ENCODE measurements at places on chromosomes 7 and 10.

- DNase-seq, result no peak
Observed at GRCh38 chr10:126583552-126584200, 86.8 kb downstream of the C10orf90 start.

DNA sequence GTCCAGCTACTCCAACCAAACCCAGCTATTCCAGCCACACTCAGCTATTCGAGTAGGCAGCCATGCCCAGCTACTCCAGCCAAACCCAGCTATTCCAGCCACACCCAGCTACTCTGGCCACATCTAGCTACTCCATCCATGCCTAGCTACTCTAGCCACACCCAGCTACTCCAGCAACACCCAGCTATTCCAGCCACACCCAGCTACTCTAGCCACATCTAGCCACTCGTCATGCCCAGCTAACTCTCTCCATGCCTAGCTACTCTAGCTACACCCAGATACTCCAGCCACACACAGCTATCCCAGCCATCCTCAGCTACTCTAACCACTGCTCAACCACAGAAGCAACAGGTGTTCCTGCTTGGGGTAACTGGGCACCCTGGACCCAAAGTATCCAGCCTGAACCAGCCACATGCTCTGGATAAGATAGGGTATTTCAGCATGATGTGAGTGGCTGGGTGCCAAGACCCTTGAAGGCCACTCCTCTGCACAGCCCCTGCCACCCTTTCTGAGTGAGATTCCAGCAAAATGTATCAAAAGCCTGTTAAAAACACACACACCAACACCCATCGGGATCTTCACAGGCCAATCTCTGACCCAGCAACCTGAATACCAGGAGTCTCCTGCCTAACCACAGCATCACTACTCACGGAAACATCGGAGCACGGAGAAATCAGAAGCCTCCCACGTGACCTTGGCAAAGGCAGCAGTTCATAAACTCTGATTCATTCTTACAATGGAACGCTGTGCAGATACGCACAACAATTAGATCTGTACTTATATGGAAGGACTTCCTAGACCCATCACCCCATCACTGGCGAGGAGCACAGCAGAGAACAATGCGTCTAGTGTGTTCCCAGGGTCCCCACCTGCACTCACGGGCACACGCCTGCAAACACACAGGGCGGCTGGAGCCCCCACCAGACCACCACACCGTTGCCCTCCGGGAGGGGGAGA is 51.8 kb upstream of the DNAAF5 start:
- no peak for DNase-seq

- DNase-seq, result no peak
Observed at GRCh38 chr10:79402951-79403350, 42.5 kb downstream of the ZCCHC24 start.

GRCh38 chr7:117158941-117159697 is 163.7 kb downstream of the WNT2 start:
- no peak for DNase-seq

DNA sequence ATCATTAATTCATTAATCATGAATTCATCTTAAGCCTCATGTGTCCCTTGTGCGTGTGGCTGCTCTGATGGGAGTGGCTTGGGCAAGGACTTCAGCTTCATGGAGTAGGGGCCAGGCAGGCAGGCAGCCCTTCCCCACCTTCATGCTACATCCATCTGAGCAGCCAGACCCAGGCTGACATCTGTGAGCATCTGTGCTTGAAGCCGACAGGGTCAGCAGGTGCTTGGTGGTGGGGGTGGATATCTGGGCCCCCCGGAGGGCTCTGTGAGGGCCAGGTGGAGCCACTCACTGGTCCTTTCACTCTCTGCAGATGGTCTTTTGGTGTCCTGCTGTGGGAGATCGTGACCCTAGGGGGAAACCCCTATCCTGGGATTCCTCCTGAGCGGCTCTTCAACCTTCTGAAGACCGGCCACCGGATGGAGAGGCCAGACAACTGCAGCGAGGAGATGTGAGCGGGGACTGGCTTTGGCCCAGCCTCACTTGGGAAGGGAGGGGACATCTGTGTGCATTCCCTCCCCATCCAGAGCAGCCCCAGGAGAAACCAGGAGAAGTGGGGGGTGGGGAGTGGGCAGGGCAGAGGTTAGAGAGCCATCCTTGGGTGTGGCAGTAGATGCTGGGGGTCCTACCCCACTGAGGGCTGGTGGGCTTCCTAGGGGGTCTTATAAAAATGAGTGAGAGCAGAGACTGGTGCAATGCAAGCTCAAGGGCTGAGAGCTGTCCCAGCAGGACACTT is 14.7 kb upstream of the CSGALNACT2 start:
- DNase-seq, result no peak

GRCh38 chr7:103955985-103956384 is 33.5 kb downstream of the RELN start:
- no peak for DNase-seq

DNA sequence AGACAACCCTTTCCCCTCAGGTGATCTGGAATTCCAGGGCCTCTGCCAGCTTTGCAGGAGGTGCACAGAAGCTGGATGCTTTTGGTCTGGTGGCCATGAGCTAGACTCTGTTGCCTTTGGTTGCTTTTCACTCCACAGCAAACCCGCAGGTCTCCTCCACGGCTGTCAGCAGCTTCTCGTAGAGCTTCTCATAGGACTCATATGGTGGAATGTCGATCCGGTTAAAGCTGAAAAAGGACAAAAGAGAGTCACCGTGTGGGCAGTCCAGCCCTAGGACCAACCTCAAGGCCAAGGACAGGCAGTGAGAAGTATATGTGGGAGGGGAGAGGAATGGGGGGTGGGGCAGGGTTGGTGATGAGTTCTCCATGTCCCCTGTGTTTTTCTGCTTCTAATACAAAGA is 113.5 kb downstream of the SMURF1 start:
- DNase-seq, result no peak

- DNase-seq, result no peak
Observed at GRCh38 chr10:1309617-1310270, 253.6 kb downstream of the WDR37 start.

- DNase-seq, result no peak
Observed at GRCh38 chr7:115024276-115024675, 102.4 kb downstream of the MDFIC start.

GRCh38 chr10:131109726-131110125 is 201.8 kb downstream of the TCERG1L start:
- no peak for DNase-seq

GRCh38 chr7:13476881-13477444 is 512.5 kb downstream of the ETV1 start:
- DNase-seq, result no peak

- no peak for DNase-seq
Observed at GRCh38 chr10:103828587-103829197, 26.7 kb downstream of the SH3PXD2A start.

- DNase-seq, result no peak
Observed at GRCh38 chr7:16652888-16653287, 6.9 kb downstream of the BZW2 start.

- no peak for DNase-seq
Observed at GRCh38 chr7:20602306-20602705, 13.2 kb upstream of the ABCB5 start.

DNA sequence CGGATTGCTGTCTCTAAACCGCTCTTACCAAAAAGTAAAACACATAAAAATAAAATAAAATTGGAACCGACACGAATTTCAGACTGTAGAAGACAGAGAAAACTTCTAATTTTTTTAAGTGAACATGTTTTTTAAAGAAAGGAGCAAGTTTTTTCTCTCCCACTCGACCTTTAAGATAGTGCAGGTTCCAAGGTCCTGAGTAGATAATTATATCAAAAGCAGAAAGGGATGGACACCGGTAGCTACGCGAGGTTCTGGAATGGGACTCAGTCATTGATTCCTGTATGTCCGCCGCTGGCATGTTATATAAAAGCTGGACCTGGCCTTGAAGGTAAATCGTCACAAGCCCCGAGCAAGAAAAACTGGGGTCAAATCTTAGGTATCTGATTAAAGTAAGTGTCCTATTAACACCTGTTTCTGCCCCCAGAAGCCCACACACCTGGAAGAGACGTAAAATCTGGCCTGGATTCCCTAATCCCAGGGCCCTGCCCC is 462 bp upstream of the CISD1 start:
- DNase-seq, result no peak

DNA sequence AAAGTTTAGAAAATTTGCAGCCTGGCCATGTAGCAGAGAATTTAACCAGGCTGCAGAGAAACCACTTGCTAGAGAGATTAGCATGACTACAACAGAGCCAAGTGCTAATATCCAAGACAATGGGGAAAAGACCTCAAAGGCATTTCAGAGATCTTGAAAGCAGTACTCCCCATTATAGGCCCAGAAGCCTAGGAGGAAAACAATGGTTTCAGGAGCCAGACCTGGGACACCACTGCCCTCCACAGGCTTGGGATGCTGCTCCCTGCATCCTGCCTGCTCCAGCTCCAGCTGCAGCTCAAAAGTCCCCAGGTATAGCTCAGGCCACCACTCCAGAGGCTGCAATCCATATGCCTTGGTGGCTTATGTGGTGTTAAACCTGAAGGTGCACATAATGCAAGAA is 101.5 kb upstream of the TMEM72 start:
- no peak for DNase-seq

DNA sequence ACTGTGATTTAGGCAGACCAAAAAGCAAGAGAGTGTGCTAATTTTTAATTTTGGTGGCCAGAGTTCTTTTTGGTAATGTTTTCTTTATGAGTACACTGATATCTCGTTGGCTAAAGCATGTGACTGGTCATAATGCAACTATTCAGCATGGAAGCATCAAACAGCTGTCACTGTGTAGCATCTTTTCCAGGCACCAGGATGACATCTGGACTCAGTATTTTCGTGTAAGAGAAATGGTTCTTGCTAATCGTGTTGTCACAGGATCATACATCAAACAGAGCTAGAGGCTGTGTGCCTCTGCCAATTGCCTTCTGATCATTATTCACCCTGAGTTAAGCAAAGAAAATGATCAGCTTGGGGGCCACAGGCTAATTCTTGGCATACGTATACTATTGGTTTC is 118.9 kb downstream of the SND1 start:
- no peak for DNase-seq

DNA sequence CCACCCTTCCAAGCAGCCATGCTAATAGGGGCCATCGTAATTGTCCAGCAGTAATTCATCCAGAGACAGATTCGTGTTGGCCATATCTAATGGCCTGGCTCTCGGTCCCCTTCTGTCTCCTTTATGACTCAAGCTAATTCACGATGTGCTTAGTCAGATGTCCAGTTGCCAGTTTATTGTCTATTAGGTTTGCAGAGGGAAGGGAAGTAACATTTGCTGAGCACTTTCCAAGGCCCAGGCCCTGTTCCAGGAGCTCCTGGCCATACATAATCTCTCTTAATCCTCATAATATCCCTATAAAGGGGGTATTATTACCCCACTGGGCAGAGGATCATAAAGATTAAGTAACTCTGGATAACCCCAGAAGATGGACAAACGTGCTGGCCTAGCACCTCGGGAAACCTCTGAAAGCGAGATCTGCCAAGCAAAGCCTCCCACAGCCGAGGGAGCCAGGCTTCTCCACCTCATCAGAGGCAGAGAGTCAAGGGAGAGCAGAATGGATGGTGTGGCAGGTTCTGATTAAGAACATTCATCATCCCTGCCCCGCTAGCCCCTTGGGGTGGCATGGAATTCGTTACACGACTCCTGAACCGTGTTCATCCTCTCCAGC is 153.7 kb downstream of the PLXNA4 start:
- no peak for DNase-seq

- DNase-seq, result no peak
Observed at GRCh38 chr7:92699560-92699959, 109.4 kb upstream of the FAM133B start.

DNA sequence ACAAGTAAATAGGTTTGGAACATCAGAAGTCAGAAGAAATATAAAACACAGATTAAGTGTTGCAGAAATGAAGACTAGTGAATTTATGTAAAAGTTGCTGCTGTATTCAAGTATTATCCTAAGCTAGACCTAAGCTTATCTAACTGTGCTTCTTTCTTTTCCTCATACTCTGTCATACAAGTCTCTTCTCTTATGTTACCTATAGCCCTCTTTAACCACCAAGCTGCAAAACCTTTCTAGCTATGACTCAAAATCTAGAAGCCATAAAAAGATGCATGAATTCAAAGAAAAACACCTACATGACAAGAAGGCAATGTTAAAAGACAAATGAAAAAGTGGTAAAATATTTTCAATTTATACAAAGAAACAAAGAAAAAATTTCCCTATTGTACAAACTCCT is 23.0 kb downstream of the DENND11 start:
- no peak for DNase-seq

DNA sequence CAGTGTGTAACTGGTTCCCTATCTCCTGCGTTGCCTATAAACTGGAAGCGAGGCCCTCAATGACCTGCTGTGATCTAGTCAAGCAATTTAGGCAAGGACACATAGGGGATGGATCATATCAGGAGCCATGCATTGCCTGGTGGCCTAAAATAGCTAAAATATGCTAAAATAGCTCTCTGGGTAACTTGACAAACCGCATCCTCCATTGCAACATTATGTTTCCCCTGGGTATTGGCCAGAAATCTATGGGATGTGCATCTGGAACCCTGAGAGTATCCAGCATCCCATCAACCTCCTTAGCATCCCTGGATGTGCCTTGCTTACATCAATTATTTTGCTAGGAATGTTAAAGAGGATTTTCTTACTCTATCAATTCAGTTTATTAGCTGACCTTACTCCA is 91.7 kb upstream of the ADCY1 start:
- DNase-seq, result no peak

DNA sequence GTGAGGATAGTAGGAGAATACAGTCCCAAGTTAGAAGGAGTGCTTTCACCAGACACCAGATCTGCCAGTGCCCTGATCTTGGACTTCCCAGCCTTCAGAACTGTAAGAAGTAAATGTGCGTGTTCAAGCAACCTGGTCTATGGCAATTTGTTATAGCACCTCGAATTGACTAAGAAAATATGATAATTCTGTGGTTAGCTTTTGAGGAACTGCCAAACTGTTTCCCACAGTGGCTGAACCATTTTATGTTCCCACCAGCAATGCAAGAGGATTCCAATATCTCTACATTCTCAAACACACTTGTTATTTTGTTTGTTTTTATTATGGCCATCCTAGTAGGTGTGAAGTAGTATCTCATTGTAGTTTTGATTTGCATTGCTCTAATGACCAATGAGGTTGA is 47.0 kb downstream of the RBM20 start:
- DNase-seq, result no peak

GRCh38 chr10:59019603-59020002 is 156.8 kb upstream of the PHYHIPL start:
- no peak for DNase-seq

GRCh38 chr10:71978476-71978875 is 14.3 kb downstream of the CHST3 start:
- no peak for DNase-seq

DNA sequence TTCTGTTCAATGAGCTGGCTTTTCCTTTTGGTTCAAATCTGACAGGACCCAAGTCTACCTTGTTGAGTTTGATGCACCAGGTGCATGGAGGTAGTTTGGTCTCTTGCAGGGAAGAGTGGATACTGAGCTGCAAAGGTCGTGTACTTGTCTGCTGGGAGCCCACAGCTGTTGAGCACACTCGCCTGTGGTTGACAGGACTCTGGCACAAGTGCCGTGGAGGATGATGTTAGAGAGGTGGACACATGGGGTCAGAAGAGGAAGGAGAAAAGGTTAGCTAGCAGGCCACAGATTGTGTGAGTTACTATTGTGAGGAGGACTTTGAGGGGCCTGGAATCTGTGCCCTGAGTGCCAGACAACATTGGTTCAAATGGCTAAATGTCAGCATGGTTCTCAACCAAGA is 197.3 kb downstream of the CREB5 start:
- DNase-seq, result no peak

All from stimulated activated CD4-positive, alpha-beta T cell treated with anti-CD3 and anti-CD28 coated beads, Interleukin-12 subunit alpha, Interleukin-12 subunit beta, amount 100 ng/mL, for 48 hours (primary cell).